Activated CD4-positive, alpha-beta T cell treated with anti-CD3 and anti-CD28 coated beads, Interleukin-2, amount 10 ng/mL, durations not matched to agents 24 days and 14 days (primary cell): ENCODE measurements at places on chromosomes 11 and 22. TPM values are rescaled to one million over a fixed set of nuclear protein-coding genes. Genes with fewer than 3 reads are reported as not detected.

DNA sequence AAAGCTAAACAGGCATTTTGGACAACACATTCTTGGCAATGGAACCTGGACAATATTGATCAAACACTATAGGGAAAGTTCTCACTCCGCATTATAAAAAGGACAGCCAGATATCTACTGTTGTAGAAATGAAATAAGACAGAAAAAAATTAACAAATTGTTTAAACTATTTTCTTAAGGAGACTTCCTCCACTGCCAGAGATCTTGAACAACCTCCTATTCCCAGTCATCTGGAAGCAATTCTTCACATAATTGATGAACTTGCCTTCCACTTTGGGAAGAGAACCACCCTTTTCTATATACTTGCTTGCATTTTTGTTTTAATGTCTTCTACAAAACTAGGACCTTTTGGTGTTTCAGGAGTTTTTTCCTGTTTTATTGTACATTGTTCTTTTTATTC, 216.1 kb downstream of the CASP12 start:
- DNase-seq, result no peak

GRCh38 chr22:48241658-48242057, 1479.2 kb downstream of the TBC1D22A start:
- DNase-seq, result no peak

DNA sequence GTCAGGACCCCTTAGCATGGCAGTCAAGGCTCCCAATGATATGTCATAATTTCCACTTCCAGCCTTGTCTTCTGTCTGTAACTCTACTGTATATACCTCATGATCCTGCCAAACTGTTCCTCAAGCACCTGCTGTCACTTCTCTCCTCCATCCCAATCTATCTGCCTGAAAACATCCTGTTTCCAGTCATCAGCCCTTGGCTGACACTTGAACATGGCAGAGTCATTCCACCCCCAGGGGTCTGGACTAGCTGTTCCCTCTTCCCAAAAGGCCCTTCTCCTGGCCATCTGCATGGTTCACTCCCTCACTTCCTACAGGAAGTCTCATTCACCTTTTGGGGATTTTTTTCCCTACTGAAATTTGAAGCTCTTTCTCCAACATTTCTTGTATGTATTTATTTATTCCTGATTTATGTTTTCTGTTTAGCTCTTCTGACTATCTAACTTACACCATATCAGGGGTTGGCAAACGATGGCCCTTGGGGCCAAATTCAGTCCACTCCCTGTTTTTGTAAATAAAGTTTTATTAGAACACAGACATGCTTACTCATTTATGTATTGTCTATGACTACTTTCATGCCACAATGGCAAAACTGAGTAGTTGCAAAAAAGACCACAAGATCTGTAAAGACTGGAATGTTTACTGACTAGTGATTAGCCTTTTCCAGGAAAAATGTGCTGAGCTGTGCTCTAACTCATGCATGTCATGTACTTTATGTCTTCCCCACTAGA, 278.4 kb downstream of the KIRREL3 start:
- no peak for DNase-seq

DNA sequence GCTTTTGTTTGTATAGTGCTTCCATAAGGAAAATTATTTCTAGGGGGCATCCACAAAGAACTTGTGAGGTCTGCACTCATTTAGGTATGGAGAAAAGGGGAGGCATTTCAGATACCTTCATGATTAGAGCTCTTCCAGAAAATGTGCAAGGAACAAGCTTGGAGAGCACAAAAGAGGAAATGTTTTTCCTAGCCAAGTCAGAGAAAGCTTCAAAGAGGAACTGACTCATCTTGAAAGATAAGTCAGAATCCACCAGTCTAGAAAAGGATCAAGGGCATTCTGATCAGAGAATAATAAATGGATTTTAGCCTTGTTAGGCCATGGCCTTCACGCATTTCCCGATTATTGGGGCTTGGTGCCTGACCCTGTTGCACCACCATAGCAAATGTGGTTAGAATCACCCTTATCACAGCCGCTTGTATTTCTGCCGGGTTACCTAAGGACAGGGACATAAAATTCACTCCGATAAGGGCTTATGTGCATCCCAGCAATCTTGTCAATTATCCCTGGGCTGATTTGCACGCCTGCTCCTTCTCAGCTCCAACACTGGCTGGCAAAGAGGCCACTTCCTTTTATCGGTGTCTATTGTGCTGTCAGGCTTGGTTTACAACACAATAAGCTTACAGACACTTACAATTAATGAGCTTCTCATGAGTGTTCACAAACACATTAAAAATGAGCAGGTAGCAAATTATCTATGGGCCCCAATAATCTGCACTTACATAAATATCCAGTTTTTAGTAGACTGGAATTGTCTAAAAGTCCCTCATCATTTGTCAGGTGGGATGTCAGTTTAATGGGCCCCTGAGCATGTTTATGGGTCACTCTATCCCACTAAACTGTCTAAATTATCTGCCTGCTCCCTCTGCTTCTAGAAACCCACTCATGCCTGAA, 613.5 kb downstream of the SOX6 start:
- no peak for DNase-seq

The TSGA10IP gene
- not detected in 2 replicates for total RNA-seq
